Kidney glomerular epithelial cell (primary cell): ENCODE measurements at places on chromosomes 1 and 21.

DNA sequence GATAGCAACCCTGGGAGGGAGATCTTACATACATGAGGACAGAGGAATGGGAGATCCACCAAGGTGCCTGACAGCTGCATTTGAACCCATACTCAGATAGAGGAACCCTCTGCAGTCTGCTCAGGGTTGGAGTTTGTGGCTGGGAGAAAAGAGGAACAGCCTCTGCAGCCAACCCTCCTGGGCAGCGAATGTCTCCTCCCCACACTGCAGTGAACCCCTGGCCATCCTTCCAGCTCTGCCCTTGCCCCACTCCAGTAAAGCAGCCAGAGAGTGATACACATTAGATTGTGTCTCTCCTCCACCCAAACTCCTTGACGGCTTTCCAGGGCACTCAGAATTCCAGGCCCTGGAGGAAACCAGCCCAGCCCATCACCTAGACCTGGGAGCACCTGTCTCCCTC lies 137.7 kb downstream of the RUNX1 start:
- no peak for DNase-seq

DNA sequence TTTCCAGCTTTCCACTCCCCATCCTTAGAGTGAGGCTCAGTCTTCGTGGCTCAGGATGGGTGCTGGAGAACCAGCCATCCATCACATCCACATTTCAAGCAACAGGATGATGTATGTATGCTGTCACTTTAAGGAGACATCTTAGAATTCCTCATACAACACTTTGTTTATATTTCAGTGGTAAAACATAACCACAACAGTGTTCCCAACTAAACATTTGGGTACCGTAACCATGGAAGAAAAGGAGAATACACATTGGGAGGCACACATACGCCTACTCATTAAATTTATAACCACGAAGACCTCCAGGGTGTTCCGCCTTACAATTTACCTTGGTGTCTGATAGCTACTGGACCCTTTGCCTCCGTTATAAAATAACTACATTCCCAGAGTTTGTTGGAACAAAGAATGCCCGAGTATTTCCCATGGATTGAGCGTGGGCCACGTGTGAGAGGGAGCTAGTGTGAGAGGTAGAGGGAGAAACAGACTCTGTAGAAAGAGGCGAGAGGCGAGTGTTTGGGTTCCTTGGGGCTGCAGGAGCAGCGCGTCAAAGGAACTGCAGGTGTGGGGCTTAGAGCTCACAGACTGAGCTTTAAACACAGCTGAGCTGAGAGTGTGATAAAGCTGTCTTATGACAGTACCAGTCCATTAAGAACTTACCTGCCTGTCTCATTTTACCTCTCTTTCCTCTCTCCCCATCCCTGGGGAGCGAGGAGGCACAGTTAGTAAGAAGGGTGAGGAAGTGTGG lies 111.5 kb upstream of the USP24 start:
- no peak for DNase-seq

- no peak for DNase-seq
These were observed 48.7 kb downstream of the TRIM33 start for GRCh38 chr1:114462341-114462740.

GRCh38 chr1:115829947-115830346 lies 11.0 kb downstream of the NHLH2 start:
- DNase-seq = no peak

GRCh38 chr1:71650119-71650518 lies 569.3 kb upstream of the ZRANB2 start:
- DNase-seq = no peak

DNA sequence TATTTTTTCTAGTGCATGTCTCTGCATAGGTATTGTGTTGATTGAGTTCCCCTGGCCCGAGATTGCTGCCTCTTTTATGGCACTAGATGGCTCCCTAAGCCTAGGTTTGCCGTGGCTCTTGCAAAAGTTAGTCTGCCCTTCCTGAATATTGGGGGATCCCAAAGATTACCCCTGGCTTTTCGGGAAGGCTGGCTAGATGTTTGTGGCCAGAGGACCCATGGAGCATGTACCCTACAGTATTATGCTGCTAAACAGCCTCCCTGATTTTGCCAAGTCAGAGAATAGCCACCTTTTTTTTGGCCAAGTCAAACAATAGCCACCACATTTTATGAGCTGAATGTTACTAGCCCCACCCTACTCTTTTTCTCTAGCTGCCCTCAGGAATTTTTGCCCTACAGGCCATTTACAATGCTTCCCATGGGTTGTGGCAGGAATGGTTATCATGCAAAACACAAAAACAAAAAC lies 343.2 kb downstream of the OLFM3 start:
- DNase-seq = no peak

DNA sequence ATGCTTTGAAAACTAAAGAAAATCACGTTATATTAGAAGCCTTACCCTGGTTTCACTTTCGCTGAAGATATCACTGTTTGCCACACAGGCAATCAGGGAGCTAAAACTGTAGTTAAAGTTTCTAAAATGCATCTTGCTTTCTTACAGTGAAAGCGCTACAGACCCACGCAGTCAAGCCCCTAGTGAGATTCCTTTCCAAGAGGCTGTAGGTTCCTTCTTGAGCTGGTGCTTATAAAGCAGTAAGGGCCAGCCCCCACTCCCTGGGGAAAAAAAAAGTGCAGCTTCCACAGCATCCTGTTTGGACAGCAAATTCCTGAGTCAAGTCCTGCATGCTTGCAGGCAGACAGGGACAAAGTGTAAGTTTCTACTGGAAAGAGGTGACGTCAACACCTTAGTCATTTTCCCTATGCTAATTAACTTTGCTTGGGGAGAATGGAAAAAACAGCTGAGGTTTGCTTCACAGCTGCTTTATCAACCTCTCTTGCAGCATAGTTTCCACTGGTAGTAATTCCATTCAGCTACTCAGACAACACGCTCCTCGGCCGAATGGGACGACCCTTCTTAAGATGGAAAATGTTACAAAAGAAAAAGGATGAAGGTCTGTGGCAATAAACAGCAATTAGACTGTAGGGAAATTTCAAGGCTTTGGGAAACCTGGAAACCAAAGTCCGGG lies 14.7 kb upstream of the KCNE1 start:
- peak; percentile 97 for DNase-seq

DNA sequence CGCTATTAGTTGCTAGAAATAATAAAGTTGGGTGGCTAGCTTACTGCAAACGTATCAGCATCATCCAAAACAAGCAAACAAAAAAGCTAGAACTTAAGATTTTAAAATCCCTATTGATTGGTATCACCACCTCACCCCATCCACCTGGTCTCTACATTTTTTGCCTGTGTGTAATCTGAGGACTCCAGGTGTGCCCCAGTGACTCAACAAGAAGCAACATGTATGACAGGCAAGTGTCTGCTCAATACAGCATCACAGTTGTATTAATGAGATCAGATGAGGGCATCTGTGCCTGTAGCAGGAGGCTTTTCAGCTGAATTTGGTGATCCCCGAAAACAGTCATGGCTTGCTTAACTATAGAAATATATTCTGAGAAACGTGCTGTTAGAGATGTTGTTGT lies 14.6 kb upstream of the PAPPA2 start:
- no peak for DNase-seq

- peak; percentile 44 for DNase-seq
These were observed 79.7 kb downstream of the PDE9A start for GRCh38 chr21:42733037-42733627.

DNA sequence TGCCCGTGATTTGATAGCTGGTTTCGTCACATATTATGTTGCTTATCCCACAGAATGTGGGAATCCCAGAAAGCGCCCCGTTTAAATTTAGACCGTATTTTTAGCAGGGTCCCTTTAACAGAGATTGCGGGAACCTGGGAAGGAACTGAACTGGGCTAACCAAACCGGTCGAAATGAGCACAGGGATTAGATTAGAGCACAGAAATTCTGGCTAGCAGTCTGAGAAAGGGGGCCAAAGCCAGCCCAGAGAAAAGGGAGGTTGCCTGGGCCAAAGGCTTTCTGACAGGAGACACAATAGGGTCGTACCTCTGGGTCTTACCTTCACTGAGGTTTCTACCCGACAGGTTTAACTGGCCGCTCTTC lies 327 bp downstream of the LRRC40 start:
- DNase-seq = no peak

DNA sequence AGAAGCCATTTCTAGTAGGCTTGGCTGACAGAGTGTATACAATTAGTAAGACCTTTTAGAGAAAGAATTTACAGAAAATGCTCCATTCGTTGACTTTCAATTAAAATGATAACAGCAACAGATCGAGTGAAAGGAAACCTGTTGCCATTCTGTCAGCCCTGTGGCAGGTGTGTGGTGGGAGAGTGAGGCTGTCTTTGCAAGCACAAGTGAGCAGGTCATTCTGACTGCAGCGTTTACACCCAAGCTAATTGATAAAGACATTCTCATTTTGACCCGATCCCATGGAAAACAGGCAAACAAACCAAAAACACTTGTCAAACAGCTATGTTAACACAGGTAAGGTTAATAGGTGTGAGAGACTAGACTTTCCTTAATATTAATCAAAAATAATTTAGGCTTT lies 257.3 kb downstream of the PTBP2 start:
- no peak for DNase-seq

GRCh38 chr1:109763646-109764415 lies at the start of gene EPS8L3:
TSS of gene EPS8L3 (minus strand) at chr1:109763923. CDS start at chr1:109761749, 2,174 bp downstream.
- DNase-seq = no peak

- DNase-seq = no peak
These were observed 118.0 kb downstream of the ACTL8 start for GRCh38 chr1:17873007-17873675.

DNA sequence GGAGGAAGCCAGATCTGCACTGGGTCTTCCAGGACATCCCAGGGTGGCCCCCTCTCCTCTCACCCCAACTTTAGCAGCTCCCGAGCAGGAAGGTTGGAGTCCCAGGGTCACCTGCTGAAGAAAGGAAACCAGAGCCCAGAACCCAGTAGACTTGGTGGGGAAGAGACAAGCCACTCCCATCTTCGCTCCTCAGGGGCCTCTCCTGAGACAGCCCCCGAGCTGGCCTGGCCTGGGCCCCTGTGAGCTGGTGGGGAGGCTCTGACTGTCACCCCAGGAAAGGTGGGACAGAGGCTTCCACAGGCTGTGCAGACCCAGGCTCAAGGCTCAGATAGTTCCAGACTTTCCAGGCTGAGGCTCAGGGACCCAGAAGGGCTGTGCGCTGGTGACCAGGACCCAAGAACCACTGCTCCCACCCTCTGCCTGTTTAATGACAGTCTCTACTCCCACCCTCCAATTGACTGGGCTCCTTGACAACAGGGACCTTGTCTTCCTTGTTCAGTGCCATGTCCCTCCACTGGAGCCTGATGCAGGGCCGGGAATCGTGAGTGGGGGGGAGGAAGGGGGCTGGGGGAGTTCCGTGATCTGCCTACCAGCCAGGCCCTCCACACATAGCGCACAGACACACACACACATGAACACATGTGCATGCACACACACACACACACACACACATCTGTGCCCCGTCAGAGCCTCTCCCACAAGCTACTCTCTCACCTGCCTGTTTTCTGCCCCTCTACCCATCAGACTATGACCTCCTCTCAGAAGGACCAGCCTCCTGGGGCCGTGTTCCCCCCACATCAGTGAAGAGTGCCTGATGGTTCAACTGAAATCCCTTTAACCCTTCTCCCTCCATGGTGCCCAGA lies 401.2 kb downstream of the MATN1 start:
- DNase-seq = no peak

DNA sequence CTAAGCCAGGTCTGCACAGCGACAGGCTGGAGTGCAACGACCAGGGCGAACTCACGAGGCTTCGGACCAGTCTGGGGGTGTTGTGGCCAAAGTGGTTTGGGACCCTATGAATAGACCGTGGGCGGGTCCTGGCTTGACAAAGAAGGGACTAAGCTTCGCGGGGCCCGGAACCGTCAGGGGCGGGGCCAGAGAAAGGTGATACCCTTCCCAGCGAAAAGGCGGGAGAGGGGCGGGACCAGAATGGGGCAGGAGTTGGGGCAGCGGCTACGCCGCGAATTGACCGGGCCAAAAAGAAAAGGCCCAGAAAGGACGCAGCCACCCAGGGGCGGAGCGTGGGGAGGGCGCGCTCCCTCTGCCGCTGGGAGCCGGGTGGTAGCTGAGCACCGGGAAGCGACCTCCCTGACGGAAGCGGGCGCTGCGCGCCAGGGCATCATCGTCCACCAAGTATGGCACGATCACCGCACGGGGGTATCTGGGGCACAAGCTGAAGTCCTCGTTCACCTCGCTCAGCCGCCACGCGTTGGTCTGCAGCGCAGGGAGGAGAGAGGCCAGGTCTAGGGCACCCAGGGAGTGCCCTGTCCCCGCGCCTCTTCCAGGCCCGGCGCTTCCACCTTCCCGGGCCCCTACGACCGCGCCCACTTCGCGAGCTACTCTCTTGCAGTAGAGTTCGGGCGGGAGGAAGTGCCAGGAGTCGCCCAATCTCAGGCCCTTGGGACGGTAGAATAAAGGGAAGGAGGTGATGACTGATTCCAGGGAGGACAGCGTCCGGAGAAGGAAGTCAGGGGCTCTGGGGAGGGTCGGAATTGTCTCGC lies 6.7 kb upstream of the FAM167B start:
- DNase-seq = no peak

DNA sequence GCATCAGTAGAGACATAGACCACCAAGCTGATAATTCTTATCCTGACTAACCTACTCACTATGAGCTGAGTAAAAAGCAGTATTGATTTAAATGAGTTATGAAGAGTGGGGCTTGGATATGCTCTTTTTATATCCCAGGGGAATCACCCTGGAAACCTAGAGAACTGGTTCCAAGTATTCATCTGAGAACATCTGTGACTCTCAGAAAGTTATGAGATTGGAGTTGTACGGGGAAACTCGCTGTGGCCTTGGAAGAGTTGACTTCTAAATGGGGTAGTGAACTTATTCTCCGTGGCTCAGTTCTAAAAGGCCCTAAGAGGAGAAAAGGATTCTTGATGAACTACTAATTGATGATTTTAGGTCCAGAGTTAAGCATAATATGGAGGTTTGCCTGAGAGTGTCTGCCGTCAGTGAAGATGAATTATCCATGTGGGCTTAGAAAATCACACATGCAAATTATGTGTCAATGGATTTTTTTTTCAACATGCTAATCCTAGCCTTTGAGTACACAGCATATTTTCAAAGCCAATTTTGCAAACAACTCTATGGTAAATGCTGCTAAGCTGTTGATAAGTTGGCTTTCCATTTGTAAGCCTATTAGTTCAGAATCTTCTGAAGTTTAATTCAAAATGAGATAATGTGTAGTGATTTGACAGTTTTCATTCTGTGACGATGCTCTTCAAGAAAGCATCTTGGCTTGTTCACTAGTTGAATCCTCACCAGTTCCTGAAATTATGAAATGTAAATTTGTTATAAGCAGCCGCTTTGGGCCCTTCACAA lies 122.7 kb downstream of the FGGY start:
- no peak for DNase-seq

DNA sequence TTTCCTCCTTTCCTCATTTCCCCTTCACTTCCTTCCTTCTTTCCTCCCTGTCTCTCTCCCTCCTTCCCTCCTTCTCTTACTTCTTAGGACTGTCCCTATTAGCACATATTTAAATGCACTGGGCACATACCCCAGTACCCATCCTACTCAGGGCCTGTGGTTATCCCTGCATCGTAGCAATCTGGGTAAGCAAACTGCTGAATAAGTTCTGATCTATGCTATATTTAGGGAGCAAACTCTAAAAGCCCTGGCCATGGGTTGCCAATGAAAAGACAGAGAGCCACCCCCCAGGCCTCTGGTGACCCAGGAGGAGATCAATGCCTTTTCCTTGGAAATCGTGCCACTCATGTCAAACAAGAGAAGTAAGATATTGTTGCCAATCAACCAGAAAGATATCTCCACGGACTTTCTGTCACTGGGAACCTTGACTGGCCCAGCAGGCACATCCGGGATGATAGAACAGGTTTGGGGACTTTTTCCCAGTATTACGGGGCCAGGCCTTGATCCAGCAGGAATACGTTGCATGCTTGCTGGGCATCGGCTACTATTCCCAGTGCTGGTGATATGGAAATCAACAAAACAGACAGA lies 5.4 kb downstream of the FAM3B start:
- no peak for DNase-seq
